ENCODE measurements at places on chromosomes 7 and 10.

GRCh38 chr10:7122561-7122960 lies 288.3 kb downstream of the SFMBT2 start:
- no peak for DNase-seq

- DNase-seq = no peak
These were observed 87.7 kb downstream of the PRKG1 start for GRCh38 chr10:51162002-51162401.

DNA sequence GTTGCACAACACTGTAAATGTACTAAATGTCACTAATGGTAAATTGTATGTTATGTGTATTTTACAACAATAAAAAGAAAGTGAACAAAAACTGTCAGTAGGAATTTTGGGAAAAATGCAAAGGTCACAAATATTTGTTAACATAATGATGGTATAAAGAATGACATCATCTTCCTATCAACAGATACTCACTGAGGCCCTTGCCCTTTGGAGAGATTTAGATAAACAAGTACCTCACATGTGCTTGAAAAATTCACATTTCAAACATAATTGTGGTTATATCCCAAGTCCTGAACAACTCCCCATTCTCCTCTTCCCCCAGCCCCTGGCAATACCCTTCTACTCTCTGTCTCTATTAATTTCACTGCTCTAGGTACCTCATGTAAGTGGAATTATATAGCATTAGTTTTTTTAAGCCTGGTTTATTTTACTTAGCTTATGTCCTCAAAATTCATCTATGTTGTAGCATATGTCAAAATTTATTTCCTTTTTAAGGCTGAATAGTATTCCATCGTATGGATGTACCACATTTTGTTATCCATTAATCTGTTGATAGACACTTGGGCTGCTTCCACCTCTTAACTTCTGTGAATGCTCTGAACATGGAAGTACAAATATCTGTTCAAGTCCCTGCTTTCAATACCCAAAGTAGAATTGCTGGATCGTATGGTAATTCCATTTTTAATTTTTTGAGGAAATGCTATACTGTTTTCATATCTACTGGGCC lies 90.5 kb downstream of the WIPF3 start:
- no peak for DNase-seq

GRCh38 chr7:20596653-20597052 lies 18.8 kb upstream of the ABCB5 start:
- DNase-seq = no peak

DNA sequence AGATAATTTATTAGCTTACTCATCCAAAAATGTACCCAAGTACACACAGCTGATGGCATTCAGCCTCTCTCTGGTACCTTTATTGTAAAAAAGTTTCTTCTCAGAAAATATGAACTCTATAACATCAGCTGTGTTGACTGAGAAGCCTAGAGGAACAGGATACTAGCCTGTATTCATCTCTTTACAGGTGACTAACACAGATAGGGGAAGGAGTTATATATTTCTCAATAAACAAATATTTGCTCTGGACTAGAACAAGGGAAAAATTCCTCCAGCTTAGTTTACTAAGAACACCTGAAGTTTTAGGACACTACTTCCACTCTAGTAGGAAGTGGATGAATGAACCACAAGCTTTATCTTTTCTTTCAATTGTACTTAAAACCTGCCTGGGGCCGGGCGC lies 67.8 kb downstream of the ZNF248 start:
- no peak for DNase-seq

DNA sequence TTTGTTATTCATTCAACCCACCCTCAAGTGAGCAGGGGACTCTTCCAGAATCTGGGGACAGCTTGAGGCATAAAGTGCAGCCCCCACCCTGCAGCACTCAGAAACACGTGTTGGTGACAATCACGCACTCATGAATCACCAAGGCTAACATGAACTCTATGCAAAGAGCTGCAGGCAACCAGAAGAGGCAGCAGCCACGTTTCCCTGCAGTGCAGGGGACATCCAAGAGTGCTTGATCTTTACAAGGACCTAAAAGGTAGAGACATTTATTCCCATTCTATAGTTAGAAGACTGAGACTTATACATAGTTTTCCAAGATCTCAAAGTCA lies 135.2 kb upstream of the GDF10 start:
- no peak for DNase-seq

- no peak for DNase-seq
These were observed 75.0 kb downstream of the VPS50 start for GRCh38 chr7:93307131-93307660.

DNA sequence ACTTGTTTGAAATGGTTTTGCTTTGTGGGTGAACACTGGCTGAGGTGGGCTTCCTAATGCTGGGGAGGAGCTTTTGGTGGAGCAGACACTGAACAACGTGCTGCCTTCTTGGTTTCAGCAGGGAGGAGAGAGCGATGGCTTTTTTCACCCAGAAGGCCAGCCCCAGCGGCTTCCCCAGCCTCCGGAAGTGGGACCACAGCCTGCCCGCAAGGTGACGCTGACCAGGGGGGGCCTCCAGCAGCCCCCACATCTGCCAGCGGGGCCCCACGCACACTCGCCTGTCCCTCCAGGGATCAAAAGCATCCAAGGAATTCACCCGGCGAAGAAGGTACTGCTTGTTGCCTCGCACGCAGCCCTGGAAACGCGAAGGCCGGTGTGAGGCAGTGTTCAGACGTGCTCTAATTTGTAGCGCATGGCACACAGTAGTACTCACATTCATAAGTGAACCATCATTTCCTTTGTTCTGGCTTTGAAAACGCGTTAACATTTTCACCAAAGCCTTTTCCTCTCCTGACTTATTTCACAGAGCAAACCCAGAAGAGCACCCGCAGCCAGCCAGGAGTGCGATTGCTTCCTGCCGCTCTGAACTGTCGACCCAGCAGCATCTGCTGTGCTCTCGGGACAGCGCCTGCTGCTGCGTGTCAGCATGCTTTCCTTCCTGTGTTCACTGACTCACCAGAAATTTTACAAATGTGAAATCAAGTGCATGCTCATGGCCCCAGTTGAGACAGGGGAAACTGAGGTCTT lies 48.4 kb downstream of the SHH start:
- DNase-seq = no peak

- DNase-seq = no peak
These were observed 61.5 kb upstream of the GPR22 start for GRCh38 chr7:107408349-107408748.

- DNase-seq = no peak
These were observed 162.7 kb downstream of the RPS24 start for GRCh38 chr10:78196396-78196795.

GRCh38 chr10:126114884-126115555 lies 218.7 kb downstream of the FANK1 start:
- DNase-seq = no peak

DNA sequence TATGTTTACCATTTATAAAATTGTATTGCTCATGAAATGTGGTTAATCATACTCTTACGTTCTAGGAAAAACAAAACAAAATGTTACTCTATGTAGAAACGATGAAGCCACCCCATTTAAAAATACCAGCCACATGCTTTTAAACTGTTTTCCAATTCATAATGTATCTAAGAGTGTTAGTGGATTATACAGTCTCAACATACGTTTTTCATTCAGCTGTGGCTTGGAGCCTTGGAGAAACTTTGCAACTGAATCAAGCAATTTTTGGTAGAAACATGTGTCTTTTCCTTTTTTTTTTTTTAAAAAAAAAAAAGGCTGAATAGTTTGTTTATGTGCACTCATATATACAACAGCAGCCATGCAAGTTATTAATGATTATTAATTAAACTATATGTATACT lies 378.0 kb upstream of the SEMA3D start:
- DNase-seq = no peak

DNA sequence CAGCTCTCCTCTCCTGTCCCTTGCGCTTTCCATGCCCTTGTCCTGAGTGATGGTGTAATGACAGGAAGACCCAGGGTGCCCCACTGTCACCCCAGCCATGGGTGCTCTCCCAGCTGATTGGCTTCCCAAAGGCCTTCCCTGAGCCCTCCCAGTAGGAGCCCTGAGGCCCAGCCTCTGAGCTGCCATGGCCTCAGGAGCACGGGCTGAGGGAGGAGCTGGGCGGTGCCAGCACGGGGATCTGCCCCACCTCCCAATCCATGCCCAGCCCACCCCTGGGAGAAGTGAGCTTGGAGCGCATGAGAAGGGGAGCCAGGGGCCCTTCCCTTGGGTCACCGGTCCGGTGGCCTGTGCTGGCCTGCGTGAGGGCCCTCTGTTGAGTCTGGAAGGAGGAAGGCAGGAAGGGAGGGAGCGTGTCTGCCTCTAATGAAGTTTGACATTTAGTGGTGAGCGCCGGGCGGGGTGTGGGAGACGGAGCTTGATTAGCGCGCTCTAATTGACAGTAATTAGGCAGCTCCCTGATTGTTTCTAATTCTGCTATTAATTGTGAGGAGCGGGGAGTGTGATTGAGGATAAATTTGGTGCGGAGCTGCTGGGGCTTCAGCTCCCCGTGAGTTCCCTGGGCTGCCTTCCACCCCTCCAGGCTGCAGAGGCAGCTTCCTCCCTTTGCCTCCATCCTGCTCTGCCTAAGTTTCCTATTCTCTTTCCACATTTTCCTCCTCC lies 28.3 kb downstream of the GBX1 start:
- DNase-seq = no peak

All from SHP77 treated with DMSO at 0.1 percent for 48 hours (cell line).